ENCODE measurements at places on chromosomes 6 and 20. TPM values are rescaled to one million over a fixed set of nuclear protein-coding genes. Genes with fewer than 3 reads are reported as not detected.

- H3K4me3 ChIP-seq = no peak overlapping the region
- H3K4me1 ChIP-seq = peaks cover 31% of the 10 kb centered on the region
- peaks cover 21% of the 10 kb centered on the region for H3K27me3 ChIP-seq
- no peaks in the 10 kb centered on the region for H3K36me3 ChIP-seq
- peak; percentile 32 for DNase-seq
Observed at GRCh38 chr20:4112481-4113421, 97.4 kb upstream of the RNF24 start.

- H3K4me3 ChIP-seq = peak overlapping the region; percentile 84
- peaks cover 4% of the 10 kb centered on the region for H3K36me3 ChIP-seq
Observed at GRCh38 chr6:11366183-11366933, 133.9 kb upstream of the NEDD9 start.

DNA sequence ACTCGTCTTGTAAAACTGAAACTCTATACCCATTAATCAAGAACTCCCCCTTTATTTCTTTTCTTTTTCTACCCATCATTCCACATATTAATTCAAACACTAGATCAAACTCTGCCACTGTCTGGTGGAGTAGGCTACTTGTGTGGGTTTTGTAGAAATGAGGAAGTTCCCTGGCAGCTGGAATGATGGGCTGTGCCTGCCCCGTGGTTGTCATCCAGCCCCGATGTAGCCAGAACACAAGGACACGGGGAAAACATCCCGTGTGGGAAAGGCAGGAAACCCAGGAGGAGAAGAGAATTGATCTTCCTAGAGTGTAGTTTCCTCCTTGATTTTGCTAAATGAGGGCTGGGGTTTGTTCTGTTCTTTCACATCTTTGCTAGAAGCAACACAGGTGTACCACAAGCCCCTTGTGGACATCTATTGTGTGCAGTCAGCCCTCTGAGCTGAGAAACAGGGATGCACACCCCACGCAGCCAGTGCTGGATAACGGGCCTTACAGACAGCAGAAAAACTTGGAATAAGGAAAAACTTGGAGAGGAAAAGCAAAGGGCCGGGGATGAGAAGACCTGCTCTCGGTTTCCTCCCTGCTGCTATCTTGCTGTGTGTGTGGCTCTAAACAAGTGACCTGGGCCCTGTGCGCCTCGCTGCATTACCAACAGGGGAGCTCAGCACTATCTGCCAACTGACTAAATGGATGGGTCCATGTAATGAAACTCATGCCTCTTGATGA, 88.0 kb downstream of the SCML4 start:
- DNase-seq = no peak
- peak overlapping the region; percentile 45 for H3K27ac ChIP-seq
- no peaks in the 10 kb centered on the region for H3K27me3 ChIP-seq
- no peaks in the 10 kb centered on the region for H3K36me3 ChIP-seq

- H3K36me3 ChIP-seq = peaks cover 14% of the 10 kb centered on the region
- peak overlapping the region; percentile 98 for H3K27ac ChIP-seq
- H3K27me3 ChIP-seq = no peaks in the 10 kb centered on the region
- peaks cover 54% of the 10 kb centered on the region for H3K4me1 ChIP-seq
Observed at GRCh38 chr6:20402342-20403069, 827 bp downstream of the E2F3 start.

DNA sequence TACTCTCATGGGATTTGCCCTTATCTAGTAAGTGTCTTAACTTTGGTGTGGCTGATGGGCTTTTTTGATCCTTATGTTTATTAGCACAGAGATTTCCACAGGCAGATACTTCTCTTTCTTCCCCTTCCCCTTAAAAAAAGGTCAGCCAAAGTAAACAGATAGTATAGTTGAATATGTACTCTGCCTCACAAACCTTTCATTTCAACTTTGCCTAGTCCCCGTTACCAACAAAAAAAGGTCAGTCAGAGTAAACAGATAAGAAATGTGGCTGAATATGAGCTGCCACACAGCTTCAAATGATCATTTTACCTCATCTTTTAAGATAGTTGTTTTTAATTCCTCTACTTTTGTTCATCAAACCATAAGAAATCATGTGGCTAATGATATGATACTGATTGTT, 34.1 kb upstream of the SLC35D3 start:
- H3K27ac ChIP-seq = no peak overlapping the region
- no peaks in the 10 kb centered on the region for H3K27me3 ChIP-seq
- DNase-seq = no peak

GRCh38 chr6:2509711-2510110, 241.0 kb downstream of the MYLK4 start:
- no peaks in the 10 kb centered on the region for H3K4me1 ChIP-seq
- H3K36me3 ChIP-seq = peaks cover 2% of the 10 kb centered on the region
- no peak for DNase-seq

DNA sequence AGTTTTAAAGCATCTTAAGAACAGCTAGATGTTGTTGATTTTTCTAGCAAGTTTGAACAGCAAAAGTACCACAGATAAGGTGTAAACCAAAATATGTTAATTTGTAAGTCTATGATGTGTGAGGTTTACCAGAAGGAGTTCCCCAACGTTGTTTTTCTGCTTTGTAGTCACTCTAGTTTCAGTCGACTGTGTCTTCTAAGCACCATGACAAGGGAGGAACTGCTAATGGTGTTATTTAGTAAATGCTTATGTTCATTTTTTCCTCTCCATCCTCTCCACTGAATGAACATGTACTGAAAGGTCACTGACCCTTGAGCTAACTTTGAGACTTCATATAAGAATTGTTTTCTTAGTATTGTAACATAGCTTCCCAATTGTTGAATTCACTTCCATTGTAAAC, 3.0 kb downstream of the ENPP3 start:
- no peak overlapping the region for H3K4me3 ChIP-seq
- H3K27me3 ChIP-seq = no peaks in the 10 kb centered on the region
- H3K36me3 ChIP-seq = peaks cover 4% of the 10 kb centered on the region
- peak overlapping the region; percentile 85 for H3K27ac ChIP-seq
- H3K4me1 ChIP-seq = peaks cover 7% of the 10 kb centered on the region

GRCh38 chr6:39223061-39223460, 6.2 kb downstream of the KCNK5 start:
- no peak for DNase-seq
- H3K36me3 ChIP-seq = peaks cover 1% of the 10 kb centered on the region
- peak overlapping the region; percentile 3 for H3K27ac ChIP-seq
- peak overlapping the region; percentile 52 for H3K4me3 ChIP-seq
- peaks cover 92% of the 10 kb centered on the region for H3K4me1 ChIP-seq

DNA sequence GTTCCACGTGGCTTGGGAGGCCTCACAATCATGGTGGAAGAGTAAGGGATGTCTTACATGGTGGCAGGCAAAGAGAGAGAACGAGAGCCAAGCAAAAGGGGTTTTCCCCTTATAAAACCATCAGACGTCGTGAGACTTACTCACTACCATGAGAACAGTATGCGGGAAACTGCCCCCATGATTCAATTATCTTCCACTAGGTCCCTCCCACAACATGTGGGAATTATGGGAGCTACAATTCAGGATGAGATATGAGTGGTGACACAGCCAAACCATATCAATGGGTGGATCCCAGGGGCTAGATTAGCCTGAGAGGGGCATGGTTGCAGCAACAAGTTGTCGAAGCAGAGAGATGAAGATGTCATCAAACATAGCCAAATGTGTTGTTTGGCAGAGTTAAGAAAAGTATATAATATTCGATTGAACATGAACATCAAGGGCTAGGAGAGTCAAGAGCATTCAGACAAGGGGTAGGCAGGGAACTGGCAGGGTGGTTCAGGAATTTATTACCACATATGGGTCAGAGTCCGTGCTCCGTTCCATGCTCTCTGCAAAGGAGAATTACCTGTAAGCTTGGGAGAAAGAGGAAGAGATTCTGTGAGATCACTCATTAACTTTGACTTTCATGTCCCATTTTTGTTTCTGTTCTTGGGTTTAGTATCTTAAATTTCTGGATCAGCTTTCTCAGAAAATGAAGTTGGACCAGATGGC, 98.8 kb downstream of the CCDC170 start:
- no peak overlapping the region for H3K4me3 ChIP-seq
- DNase-seq = no peak
- no peak overlapping the region for H3K27ac ChIP-seq
- H3K4me1 ChIP-seq = no peaks in the 10 kb centered on the region

GRCh38 chr20:62056377-62056776, 9.3 kb downstream of the TAF4 start:
- H3K4me1 ChIP-seq = peaks cover 68% of the 10 kb centered on the region
- H3K36me3 ChIP-seq = no peaks in the 10 kb centered on the region
- no peaks in the 10 kb centered on the region for H3K27me3 ChIP-seq
- no peak for DNase-seq
- H3K27ac ChIP-seq = no peak overlapping the region

GRCh38 chr20:51382986-51383821, 159.3 kb downstream of the NFATC2 start:
- peak overlapping the region; percentile 17 for H3K27ac ChIP-seq
- peaks cover 8% of the 10 kb centered on the region for H3K36me3 ChIP-seq

DNA sequence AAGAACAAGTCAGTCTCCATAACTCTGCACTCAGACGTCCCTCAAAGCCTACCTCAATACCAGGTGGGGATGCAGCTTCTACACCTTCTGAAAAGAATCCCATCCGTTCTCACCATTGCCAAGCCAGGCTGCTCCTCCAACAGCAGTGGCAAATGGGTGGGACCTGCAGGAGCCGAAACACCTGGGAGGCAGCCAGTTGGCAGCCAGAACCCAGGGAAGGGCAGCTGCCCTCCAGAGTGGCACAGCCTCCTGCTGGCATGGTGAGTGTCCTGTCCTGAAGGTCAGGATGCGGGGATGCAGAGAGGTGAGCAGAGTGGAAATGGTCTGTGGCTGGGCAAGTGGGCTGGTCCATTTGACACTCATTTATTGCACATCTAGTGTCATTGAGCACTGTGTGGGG, 210.6 kb upstream of the CDH4 start:
- H3K27me3 ChIP-seq = no peaks in the 10 kb centered on the region
- no peak overlapping the region for H3K27ac ChIP-seq
- no peaks in the 10 kb centered on the region for H3K4me1 ChIP-seq

DNA sequence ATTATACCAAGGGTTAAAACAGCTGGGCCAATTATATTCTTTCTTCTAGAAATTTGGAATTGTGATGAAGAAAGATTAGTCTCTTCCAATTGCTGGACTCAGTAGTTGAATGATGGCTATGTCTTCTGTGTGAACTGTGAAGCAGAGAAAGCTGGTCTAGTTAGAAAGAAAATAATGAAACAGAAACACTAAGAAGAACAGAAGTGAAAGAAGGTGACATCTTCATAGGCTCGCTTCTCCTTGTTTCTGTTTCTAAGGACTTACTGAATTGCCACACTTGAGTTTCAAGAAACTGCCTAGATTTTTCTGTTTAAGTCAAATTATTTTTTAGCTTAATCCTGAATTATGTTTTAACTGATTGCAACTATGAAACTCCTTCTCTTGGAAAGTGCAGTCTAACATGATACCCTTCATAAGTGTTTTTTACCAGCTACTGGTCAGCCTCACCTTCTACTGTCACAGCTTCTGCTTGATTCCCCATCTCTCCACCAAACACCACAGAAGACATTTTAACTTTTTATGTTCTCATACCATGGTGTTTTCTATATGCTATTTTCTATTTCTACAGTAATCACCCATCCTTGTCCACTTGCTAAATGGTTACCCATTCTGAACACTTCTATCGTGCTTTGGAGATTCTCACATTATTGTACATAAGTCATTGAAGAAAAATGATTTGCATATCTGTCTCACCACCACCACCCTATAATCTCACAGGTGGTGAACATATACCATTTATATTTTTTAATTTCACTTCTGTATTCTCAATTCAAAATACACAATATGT, 268.8 kb downstream of the GRIK2 start:
- DNase-seq = no peak
- no peak overlapping the region for H3K4me3 ChIP-seq
- no peaks in the 10 kb centered on the region for H3K27me3 ChIP-seq
- no peaks in the 10 kb centered on the region for H3K36me3 ChIP-seq

DNA sequence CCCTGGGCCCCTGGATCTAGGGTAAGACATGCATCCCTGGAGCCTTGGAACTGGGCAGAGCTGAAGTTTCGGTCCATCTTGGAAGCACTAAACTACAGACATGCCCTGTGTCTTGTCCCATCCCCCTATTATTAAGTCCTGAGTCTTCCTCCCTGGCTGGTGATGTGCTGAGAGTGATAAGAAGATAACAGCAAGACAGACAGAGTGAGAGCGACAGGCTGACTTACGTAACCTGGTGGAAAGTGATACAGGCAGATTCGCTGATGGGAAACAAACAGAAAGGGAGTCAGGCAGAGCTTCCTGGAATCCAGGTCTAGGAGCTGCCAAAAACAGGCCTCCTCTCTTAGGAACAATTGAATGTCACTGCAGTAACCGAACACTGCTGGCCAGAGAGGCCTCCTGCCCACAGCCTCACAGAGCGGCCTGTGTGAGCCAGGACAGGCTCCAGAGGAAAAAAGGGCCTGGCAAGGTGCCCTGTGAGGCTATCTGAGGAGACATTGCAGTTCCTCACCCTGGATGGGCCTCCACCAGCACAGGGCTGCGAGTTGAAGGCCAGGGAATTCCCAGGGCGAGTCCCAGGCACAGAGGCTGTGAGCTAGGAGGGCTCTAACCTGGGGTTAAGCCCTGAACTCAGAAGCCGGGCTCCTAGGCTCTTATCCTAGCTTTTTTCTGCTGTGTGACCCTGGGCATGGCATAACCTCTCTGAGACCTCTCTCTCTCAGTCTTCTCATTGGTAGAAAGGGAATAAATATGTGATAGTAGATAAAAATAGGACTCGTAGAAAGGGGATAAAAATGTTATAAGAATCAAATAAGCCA, 34.2 kb upstream of the B4GALT5 start:
- no peak overlapping the region for H3K27ac ChIP-seq
- no peaks in the 10 kb centered on the region for H3K36me3 ChIP-seq
- no peak for DNase-seq

- peaks cover 47% of the 10 kb centered on the region for H3K4me1 ChIP-seq
- H3K27me3 ChIP-seq = no peaks in the 10 kb centered on the region
- no peak overlapping the region for H3K4me3 ChIP-seq
- peaks cover 2% of the 10 kb centered on the region for H3K36me3 ChIP-seq
Observed at GRCh38 chr20:44615876-44616603, 33.7 kb downstream of the PKIG start.

LPA gene
- total RNA-seq = not detected

KCNB1 gene
- not detected for total RNA-seq

IL17A gene
- 2.8 TPM for total RNA-seq

MED20 gene
- 34.6 TPM for total RNA-seq

NOX3 gene
- total RNA-seq = not detected
